ENCODE measurements at places on chromosomes 1 and 21. TPM values are rescaled to one million over a fixed set of nuclear protein-coding genes. Genes with fewer than 3 reads are reported as not detected.

The PROK1 gene
- not detected for polyA plus RNA-seq

The CRB1 gene
- polyA plus RNA-seq: not detected

The GUCA2A gene
- not detected for polyA plus RNA-seq

The EEIG2 gene
- polyA plus RNA-seq: 1.5 TPM

The LRRC40 gene
- 34.5 TPM for polyA plus RNA-seq

The LYPD8 gene
- not detected for polyA plus RNA-seq

The COP1 gene
- polyA plus RNA-seq: 12.2 TPM

The CLIC6 gene
- polyA plus RNA-seq: 11.4 TPM

The WLS gene
- polyA plus RNA-seq: not detected

The MYBPH gene
- polyA plus RNA-seq: not detected

The FCRL4 gene
- polyA plus RNA-seq: not detected

The RWDD3 gene
- polyA plus RNA-seq: 30.4 TPM

The LCE1C gene
- 4.1 TPM for polyA plus RNA-seq

The OR2L3 gene
- not detected for polyA plus RNA-seq

The GBP6 gene
- polyA plus RNA-seq: 0.04 TPM

The RNF186 gene
- polyA plus RNA-seq: 0.41 TPM

The LMOD1 gene
- polyA plus RNA-seq: not detected

The CELA3B gene
- not detected for polyA plus RNA-seq

The ZNF593OS gene
- polyA plus RNA-seq: 1.7 TPM

The RPS6KA1 gene
- 104 TPM for polyA plus RNA-seq

The KIRREL1 gene
- polyA plus RNA-seq: not detected

The EPHA10 gene
- polyA plus RNA-seq: not detected

The KCNT2 gene
- not detected for polyA plus RNA-seq

The PLA2G2C gene
- polyA plus RNA-seq: not detected

The NMNAT2 gene
- polyA plus RNA-seq: 2.0 TPM

The OR6N1 gene
- polyA plus RNA-seq: not detected

The MROH9 gene
- not detected for polyA plus RNA-seq

The C1orf115 gene
- polyA plus RNA-seq: 3.8 TPM

The FMO2 gene
- polyA plus RNA-seq: not detected

The REG4 gene
- polyA plus RNA-seq: not detected

The OLIG2 gene
- not detected for polyA plus RNA-seq

The FCGR1A gene
- polyA plus RNA-seq: not detected

The LRRC39 gene
- 0.50 TPM for polyA plus RNA-seq

The C1orf185 gene
- polyA plus RNA-seq: not detected

The IRF6 gene
- 0.10 TPM for polyA plus RNA-seq
